ENCODE measurements at places on chromosomes 12 and 14. TPM values are rescaled to one million over a fixed set of nuclear protein-coding genes. Genes with fewer than 3 reads are reported as not detected.

MYH7 gene
- polyA plus RNA-seq = 0.08 TPM

ADGRD1 gene
- 2.1 TPM for polyA plus RNA-seq

GPR162 gene
- 2.5 TPM for polyA plus RNA-seq

DEPDC4 gene
- polyA plus RNA-seq = 0.68 TPM

PLXNC1 gene
- polyA plus RNA-seq = 0.24 TPM

TMCC3 gene
- polyA plus RNA-seq = 2.5 TPM

EFS gene
- 23.1 TPM for polyA plus RNA-seq

SPIC gene
- 0.10 TPM for polyA plus RNA-seq

HOXC12 gene
- polyA plus RNA-seq = not detected

HOXC4 gene
- polyA plus RNA-seq = 3.3 TPM

SMIM41 gene
- polyA plus RNA-seq = 0.18 TPM

DPF3 gene
- 0.37 TPM for polyA plus RNA-seq

ASCL1 gene
- polyA plus RNA-seq = not detected

OAS1 gene
- 47.9 TPM for polyA plus RNA-seq

All from esophagus (tissue), 2 donors.